Prostate gland (tissue), 2 donors: ENCODE measurements at places on chromosomes 4 and X. TPM values are rescaled to one million over a fixed set of nuclear protein-coding genes. Genes with fewer than 3 reads are reported as not detected.

ASB12 gene
- total RNA-seq: not detected

TBC1D19 gene
- total RNA-seq: 11.3 TPM

TMEM150C gene
- total RNA-seq: 24.9 TPM

FAM53A gene
- 2.3 TPM for total RNA-seq

RPS6KA3 gene
- total RNA-seq: 52.8 TPM

ZIC3 gene
- not detected for total RNA-seq

CXorf58 gene
- total RNA-seq: not detected

KCND1 gene
- 1.9 TPM for total RNA-seq

GYPE gene
- 0.46 TPM for total RNA-seq

POF1B gene
- 4.6 TPM for total RNA-seq

XKRX gene
- 0.36 TPM for total RNA-seq

MAGEA8 gene
- total RNA-seq: 1.0 TPM

TENM3 gene
- total RNA-seq: 21.4 TPM

FRG2 gene
- not detected for total RNA-seq

MAGEA2B gene
- not detected for total RNA-seq

AREG gene
- total RNA-seq: 17.1 TPM

SYNPO2 gene
- total RNA-seq: 131 TPM

CYLC1 gene
- total RNA-seq: not detected

TMEM154 gene
- 2.6 TPM for total RNA-seq

TSPAN7 gene
- total RNA-seq: 16.4 TPM

NLRP2B gene
- not detected for total RNA-seq
